ENCODE measurements at places on chromosomes 6 and 20. TPM values are rescaled to one million over a fixed set of nuclear protein-coding genes. Genes with fewer than 3 reads are reported as not detected.
A peak's percentile ranks its signal among the peaks of the same experiment; 100 is the strongest.

Gene FRK
- total RNA-seq = 1.7 TPM

Gene HLA-DQA2
- total RNA-seq = 24.2 TPM

Gene SYTL3
- 8.4 TPM for total RNA-seq

Gene BNIP5
- total RNA-seq = 0.13 TPM

Gene PDE10A
- total RNA-seq = 0.16 TPM

Gene TFAP2C
- not detected for total RNA-seq

GRCh38 chr6:76984572-76984971 is 478.7 kb downstream of the HTR1B start:
- no peak for DNase-seq

DNA sequence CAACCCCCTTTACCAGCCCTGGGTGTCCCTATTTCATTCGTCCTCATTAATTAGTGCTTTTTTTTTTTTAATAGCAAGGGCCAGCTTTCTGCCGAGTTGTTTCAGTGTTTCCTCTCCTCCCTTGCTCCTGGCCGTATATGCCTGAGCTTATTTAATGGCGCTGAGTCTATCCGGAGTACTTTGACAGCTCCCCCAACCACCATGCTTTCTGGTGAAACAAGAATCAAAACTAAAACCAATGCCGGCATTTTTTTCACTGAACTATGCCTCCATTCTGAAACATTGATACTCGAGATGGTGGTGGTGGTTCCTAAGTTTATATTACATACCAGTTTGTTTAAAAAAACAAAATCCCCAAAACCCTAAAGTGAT is 1.2 kb downstream of the DCBLD1 start:
- DNase-seq = no peak

DNA sequence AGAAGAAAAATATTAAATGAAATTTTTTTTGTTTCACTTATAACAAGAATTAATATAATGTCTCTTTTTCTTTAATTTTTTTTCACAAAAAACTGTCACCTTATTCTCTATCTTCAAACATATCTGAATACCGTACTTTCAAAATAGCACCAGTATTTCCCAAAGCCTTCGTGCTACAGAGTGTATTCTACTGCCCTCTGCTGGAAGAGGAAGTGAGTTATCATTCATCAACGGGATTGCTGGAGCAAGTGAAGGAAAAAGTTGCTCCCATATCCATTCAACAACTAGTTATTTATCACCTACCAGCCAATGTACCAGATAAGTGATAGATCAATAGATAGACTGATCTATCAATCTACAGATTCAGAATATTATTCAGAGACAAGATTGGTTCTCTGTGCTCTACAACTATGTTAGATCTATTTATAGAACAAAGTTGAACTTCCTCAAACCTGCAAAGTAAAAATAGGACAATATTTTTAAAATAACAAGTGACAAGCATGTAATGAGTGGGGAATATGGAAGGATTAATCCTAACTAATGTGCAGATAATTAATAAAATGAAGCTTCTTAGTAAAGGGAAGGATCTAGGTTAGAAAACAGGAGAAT is 26.7 kb upstream of the TFAP2B start:
- DNase-seq = no peak

GRCh38 chr6:137915790-137916189 is 48.7 kb downstream of the TNFAIP3 start:
- no peak for DNase-seq

DNA sequence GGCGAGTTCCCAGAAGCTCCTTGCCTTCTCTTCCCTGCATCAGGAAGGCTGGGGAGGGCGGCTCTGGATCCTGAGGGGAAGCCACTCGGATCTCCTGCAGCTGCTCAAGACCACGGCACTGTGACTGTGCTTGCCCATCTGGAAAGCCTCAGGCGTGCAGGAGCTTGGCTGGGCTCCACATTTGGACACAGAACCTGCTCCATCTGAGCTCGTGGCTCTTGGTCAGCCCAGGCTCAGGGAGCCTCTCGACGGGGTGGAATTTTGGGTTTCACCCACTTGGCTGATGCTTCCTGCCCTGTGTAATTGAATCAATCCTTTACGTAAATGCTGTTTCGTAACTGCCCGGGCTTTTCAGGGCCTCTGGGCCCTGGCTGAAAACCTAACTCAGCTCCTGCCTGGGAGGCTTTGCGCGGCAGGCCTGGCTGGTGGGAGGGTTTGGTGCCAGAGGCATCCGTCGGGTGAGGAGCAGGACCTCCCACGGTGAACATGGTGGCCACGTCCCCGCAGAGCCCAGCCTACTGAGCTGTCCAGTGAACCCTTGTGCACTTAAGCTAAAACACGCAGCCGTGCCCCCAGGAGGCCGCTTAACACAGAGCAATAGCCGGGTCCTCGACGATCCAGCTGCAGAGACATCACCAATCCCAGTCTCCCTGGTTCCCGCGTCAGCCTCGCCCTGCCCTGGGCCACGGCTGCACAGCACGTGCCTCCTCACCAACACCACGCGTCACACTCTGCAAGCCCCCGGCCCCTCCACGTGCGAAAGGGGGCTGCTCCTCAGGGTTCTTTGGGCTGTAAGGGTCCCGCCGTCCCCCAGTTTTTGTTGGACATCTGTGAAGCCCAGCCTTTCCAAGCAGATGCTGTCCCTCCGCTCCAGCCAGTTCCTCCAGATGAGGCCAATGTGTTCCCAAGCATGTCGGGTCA is 241.0 kb downstream of the DLL1 start:
- no peak for DNase-seq

- no peak for DNase-seq
Measured at GRCh38 chr20:17463711-17464110, 67.5 kb downstream of the BFSP1 start.

DNA sequence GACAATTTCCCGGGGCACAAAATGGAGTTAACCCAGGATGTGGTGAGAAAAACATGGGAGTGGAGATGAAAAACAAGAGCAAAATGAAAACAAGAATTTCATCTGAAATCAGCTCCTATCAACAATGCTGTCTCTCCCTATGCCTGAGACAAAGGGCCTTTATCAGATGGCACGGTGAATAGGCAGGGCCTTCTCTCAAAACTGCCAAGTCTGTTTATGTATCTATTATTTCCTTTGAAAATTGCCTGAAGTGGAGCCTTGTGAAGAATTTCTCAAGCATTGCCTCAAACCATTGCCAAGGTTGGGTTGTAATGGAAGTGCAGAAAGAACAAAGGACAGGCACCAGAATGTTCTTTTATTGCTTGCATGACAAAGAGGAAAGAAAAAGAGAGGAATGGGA is 74.7 kb downstream of the BTBD3 start:
- no peak for DNase-seq

- peak; percentile 26 for DNase-seq
Measured at GRCh38 chr6:39086294-39086693, 28.7 kb downstream of the SAYSD1 start.

GRCh38 chr20:1505361-1505760 is 14.1 kb upstream of the SIRPB2 start:
- no peak for DNase-seq

DNA sequence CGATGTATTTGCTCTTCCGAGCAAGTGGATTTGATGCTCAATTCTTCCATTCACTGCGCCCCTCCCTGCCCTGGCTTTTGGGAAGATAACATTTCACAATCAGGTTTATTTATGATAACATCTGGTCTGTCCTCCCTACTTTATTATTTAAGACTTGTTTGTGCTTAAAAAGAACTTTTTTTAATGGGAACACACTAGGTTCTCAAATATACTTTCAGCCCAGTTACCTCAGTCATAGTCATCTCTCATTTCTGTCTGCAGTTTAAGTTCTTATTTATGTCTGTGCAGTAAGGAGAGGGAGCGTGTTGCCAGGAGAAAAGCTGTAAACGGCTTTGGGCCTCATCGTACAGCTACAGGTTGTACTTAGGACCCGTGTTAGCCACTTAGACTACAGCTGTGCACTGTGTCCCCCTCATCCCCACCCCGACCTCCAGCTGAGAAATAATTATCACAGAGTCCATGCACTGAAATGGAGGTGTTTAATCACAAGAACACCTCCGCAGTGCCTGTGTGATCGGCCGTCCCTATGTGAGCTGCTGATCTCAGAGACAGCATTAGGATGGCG is 99.3 kb downstream of the RPP40 start:
- DNase-seq = no peak
